Sigmoid colon (tissue), 7 donors: ENCODE measurements at places on chromosomes 6 and 20. TPM values are rescaled to one million over a fixed set of nuclear protein-coding genes. Genes with fewer than 3 reads are reported as not detected.

DNA sequence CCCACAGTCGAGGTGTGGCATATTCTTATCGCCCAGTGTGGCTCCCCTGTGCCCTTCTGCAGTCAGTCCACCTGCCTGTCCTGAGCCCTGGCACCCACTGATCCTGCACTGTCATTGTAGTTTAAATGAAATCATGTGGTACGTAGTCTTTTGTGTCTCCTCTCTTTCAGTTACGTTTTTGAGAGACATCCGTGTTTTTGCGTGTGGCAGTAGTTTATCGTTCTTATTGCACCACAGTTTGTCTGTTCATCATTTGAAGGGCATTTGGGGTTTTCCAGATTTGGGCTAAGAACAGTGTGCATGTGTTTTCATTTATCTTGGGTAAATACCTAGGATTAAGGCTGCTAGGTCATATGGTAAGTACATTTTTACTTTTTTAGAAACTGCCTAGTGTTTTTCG lies 49.3 kb downstream of the SPATA2 start:
- DNase-seq = no peak

Gene TMEM200A
- total RNA-seq = 1.9 TPM

DNA sequence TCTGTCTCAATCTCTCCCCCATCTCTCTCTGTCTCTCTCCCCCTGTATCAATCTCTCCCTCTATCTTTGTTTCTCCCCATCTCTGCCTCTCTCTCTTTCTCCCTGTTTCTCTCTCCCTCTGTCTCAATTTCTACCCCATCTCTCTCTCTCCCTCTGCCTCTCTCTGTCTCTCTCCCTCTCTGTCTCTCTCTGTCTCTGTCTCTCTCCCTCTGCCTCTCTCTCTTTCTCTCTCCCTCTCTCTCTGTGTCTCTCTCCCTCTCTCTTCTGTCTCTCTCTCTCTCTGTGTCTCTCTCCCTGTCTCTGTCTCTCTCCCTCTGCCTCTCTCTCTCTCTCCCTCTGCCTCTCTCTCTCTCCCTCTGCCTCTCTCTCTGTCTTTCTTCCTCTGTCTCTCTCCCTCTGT lies 62.6 kb downstream of the DACT2 start:
- DNase-seq = no peak

DNA sequence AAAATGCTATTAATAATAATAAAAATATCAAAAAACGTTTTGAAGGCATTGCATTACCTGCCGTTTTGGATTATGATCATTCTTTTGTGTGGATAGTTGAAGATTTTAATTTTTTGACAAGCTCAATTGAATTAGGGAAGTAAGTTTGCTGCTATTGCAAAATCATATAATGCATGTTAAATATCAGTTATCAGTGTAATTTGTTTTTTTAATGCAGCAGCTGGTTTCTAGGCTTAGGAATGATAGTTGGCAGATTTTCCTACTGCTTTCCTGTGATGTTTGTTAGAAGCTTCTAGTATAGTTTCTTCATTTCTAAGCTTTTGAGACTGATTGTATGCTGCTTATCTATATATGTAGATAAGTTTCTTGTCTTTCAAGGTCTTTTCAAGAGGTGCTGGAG lies 99.0 kb downstream of the JARID2 start:
- no peak for DNase-seq

Gene DACT2
- 0.68 TPM for total RNA-seq

Gene CTAGE9
- not detected for total RNA-seq

DNA sequence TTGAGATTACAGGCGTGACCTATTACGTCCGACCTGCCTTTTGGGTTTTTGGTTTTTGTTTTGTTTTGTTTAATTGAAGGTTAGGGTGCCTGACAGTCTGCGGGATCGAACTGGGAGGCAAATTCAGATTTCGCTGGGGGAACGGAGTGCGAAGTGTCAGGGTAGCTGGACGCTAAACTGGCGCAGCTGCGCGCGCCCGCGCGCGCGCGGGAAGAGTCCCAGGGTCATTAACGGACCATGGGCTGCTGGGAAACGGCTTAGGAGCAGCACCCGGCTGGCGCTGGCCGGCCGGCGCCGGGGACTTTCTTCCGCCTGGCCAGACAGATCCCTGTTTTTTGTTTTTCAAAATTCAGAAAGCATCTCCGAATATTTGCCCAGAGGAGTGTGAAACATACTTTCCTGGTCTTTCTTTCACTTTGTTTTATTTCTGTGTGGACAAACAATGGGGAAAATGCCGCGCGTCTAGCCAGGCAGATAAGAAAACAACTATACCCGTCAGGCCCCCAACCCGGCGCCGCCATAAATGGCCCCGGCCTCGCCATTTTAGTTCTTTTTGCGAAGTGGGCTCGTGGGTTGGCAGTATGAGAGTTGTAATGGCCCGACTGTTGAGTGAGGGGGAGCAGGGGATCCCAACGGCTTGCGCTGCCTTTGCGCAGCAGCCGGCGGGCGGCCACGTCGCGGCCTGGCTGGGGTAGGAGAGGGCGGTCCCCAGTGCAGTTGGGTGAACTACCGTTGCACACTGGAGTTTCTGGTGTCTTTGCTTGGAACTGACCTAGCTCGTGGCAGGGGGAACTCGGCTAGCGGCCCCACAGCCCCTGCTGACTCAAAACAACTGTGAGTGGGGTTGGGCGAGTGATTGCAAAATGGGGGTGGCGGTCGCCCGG lies 7.1 kb downstream of the HSPA1B start:
- DNase-seq = peak; percentile 93

DNA sequence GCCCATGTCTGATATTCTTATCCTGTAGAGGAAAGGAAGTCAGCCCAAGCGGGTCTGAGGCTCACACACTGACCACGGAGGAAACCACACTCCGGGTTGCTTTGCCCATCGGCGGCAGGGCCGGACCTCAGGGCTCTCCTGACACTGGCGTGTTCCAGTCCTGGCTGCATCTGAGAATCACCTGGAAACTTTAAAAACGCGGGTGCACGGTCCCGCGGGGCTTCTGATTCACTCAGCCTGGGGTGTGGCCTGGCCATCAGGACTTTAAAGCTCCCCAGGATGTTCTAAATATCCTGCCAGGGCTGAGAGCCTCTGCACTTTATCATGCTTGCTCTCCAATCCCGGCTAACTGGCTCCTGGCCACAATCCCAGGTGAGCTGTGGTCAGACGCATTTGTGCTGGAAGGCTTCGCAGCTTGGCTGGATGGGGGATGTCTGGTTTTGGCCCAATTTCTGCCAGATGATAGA lies 47.7 kb upstream of the DACT2 start:
- peak; percentile 77 for DNase-seq

Gene RWDD2A
- 2.5 TPM for total RNA-seq

DNA sequence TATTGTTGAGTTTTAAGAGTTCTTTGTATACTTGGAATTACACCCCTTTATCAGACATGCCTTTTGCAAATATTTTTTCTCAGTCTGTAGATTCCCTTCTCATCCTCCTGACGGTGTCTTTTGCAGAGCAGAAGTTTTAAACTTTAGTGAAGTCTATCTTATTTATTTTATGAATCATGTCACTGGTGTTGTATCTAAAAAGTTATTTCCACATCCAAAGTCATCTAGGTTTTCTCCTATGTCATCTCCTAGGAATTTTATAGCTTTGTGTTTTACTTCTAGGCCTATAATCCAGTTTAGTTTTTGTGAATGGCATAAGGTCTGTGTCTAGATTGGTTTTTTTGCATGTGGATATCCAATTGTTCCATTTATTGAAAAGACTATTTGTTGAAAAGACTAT lies 271.3 kb downstream of the KIF16B start:
- no peak for DNase-seq

- DNase-seq = no peak
Observed at GRCh38 chr6:5996714-5997419, 9.9 kb downstream of the NRN1 start.

- DNase-seq = no peak
Observed at GRCh38 chr6:25925876-25926275, 4.6 kb downstream of the SLC17A2 start.

Gene NR2E1
- not detected for total RNA-seq

GRCh38 chr20:63778857-63779256 lies 39.3 kb downstream of the SLC2A4RG start:
- no peak for DNase-seq

Gene SDC4
- total RNA-seq = 149 TPM

GRCh38 chr20:10578607-10579006 lies 95.2 kb downstream of the JAG1 start:
- DNase-seq = no peak

- DNase-seq = no peak
Observed at GRCh38 chr6:139753198-139753861, 378.9 kb upstream of the CITED2 start.

GRCh38 chr6:70604254-70604653 lies 37.5 kb downstream of the SDHAF4 start:
- DNase-seq = no peak

- DNase-seq = no peak
Observed at GRCh38 chr20:42982218-42982617, 207.5 kb downstream of the PTPRT start.

GRCh38 chr6:125533710-125534397 lies 215.6 kb upstream of the HEY2 start:
- no peak for DNase-seq

Gene GHRH
- not detected for total RNA-seq

GRCh38 chr6:52155791-52156576 lies 30.2 kb upstream of the IL17A start:
- DNase-seq = no peak

GRCh38 chr6:42704937-42705374 lies 17.4 kb downstream of the PRPH2 start:
- DNase-seq = no peak

DNA sequence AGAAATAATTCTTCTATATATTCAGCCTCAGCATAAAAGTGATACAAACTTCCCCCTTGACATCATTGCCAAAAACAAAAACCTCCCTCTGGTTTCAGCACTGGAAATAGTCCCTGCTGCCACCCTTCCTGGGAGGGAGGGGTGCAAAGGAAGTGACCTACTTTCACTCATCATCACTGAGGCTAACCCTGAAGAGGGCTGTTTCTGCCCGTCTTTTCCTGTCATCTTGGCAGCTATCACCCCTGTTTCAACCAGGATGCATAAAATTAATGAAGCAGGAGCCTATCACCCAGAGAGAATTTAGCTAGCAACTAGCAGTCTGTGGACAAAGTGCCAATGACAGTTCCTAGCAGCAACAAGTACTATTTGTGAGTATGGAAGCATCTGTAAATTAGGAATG lies 397.8 kb downstream of the LAMA2 start:
- DNase-seq = no peak

Gene RNF144B
- total RNA-seq = 9.4 TPM
